Mesenteric fat pad (tissue), 1 donor: ENCODE measurements at places on chromosomes 7 and 10. TPM values are rescaled to one million over a fixed set of nuclear protein-coding genes. Genes with fewer than 3 reads are reported as not detected.

GRCh38 chr7:15678653-15679052 is 7.8 kb downstream of the MEOX2 start:
- no peak for DNase-seq

Gene IFT22
- total RNA-seq: 12.0 TPM

- DNase-seq: no peak
These were observed 884.1 kb downstream of the CCSER2 start for GRCh38 chr10:85212526-85212925.

GRCh38 chr10:82932451-82932850 is 1057.5 kb downstream of the NRG3 start:
- DNase-seq: no peak

Gene SEMA3A
- 10.2 TPM for total RNA-seq

- DNase-seq: no peak
These were observed 224.7 kb downstream of the LHFPL3 start for GRCh38 chr7:104553074-104553473.

Gene ANKRD22
- total RNA-seq: 0.80 TPM

DNA sequence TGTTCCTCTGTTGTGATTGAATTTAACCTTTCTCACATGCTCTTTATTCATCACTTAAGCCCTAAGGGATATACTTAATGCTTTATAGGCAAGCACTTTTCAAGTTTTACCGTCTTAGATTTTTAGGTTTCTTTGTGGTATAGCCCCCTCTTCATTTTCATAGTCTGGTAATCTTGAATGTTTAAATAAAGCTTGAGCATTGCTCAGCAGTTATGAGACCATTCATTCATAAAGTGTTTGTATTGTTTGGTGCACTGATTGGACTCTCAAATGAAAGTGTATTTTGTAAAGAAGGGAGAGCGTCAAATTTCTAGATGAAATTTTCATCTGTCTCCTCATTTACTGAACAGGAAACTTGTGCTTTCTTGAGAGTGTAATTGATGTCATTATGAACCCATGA is 25.2 kb downstream of the TASOR2 start:
- no peak for DNase-seq

- DNase-seq: no peak
These were observed 20.8 kb downstream of the GRM3 start for GRCh38 chr7:86664486-86664885.

Gene IL6
- total RNA-seq: 385 TPM

Gene SFXN3
- 46.5 TPM for total RNA-seq

DNA sequence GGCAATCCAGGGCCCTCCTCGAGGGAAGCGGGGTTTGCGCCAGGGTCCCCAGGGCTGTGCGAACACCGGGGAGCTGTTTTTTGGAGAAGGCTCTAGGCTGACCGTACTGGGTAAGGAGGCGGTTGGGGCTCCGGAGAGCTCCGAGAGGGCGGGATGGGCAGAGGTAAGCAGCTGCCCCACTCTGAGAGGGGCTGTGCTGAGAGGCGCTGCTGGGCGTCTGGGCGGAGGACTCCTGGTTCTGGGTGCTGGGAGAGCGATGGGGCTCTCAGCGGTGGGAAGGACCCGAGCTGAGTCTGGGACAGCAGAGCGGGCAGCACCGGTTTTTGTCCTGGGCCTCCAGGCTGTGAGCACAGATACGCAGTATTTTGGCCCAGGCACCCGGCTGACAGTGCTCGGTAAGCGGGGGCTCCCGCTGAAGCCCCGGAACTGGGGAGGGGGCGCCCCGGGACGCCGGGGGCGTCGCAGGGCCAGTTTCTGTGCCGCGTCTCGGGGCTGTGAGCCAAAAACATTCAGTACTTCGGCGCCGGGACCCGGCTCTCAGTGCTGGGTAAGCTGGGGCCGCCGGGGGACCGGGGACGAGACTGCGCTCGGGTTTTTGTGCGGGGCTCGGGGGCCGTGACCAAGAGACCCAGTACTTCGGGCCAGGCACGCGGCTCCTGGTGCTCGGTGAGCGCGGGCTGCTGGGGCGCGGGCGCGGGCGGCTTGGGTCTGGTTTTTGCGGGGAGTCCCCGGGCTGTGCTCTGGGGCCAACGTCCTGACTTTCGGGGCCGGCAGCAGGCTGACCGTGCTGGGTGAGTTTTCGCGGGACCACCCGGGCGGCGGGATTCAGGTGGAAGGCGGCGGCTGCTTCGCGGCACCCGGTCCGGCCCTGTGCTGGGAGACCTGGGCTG is 26.0 kb downstream of the PRSS2 start:
- DNase-seq: no peak

Gene FBH1
- total RNA-seq: 80.4 TPM

Gene VGF
- 0.22 TPM for total RNA-seq

Gene GRM3
- total RNA-seq: not detected

GRCh38 chr7:10793995-10794775 is 179.5 kb upstream of the PHF14 start:
- no peak for DNase-seq

- peak; percentile 35 for DNase-seq
These were observed 618.7 kb downstream of the DNAJB6 start for GRCh38 chr7:157955348-157955999.

GRCh38 chr7:15954671-15955354 is 268.3 kb upstream of the MEOX2 start:
- no peak for DNase-seq

GRCh38 chr10:100600218-100600617 is 64.5 kb downstream of the HIF1AN start:
- no peak for DNase-seq

GRCh38 chr7:67918158-67918557 is 921.5 kb downstream of the TYW1 start:
- DNase-seq: no peak

DNA sequence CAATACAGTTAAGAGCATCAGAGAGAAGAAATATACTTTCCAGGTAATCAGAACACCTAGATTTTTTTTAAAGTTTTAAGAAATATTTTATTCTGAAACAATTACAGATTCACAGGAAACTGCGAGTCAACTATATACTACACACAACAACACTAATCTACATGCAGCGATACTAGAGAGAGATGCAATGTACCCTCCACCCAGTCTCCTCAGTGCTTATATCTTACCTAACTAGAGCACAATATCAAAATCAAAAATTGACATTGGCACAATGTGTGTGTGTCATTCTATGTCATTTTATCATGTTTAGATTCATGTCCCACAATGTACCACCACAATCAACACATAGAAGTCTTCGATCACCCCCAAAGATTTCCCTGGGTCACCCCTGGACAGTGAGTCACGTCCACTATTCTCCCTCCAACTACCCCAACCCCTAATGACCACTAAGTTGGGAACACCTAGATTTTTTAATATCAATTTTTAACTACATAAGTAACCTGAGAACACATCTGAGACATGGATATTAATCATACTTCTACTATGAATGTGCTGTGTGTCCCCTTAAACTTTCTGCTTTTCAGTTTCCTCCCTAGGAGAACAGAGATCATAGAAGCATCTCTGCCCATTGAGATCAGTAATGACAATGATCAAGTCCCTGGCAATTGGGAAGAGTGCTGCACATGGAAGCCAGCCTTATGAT is 86.5 kb downstream of the GSAP start:
- DNase-seq: no peak

GRCh38 chr7:140673774-140674155 is 1.0 kb downstream of the ADCK2 start:
- DNase-seq: no peak

GRCh38 chr10:127090138-127090537 is 106.3 kb downstream of the INSYN2A start:
- no peak for DNase-seq

- DNase-seq: no peak
These were observed 23.0 kb downstream of the GNAT3 start for GRCh38 chr7:80488851-80489370.

DNA sequence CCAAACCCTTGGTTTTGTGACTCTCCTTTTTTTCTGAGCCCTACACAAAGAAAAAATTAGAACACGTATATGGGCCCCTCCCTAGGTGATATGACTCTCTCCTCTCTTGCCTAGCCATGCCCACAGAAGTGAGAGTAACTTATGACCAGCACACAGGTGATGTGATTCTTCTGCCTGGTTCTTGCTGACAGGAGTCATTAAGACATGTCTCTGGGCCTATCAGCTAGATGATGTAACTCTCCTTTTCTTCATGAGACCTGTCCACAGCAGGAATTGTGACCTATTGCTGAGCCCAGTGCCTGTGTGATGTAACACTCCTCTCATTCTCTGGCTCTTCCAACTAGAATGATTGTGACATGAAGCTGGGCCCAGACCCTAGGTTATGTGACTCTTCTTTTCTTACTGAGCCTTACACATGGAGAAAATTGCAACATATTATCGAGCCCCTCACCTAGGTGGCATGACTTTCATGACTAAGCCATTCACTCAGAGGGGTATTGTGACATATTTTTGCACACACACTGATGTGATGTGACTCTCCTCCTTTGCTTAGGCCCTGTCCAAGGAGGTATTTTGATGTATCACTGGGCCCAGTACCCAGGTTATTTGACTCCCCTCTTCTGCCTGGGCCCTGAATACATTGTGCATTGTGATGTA is 31.4 kb upstream of the ZNF107 start:
- DNase-seq: no peak

Gene SEMA4G
- total RNA-seq: 1.4 TPM

DNA sequence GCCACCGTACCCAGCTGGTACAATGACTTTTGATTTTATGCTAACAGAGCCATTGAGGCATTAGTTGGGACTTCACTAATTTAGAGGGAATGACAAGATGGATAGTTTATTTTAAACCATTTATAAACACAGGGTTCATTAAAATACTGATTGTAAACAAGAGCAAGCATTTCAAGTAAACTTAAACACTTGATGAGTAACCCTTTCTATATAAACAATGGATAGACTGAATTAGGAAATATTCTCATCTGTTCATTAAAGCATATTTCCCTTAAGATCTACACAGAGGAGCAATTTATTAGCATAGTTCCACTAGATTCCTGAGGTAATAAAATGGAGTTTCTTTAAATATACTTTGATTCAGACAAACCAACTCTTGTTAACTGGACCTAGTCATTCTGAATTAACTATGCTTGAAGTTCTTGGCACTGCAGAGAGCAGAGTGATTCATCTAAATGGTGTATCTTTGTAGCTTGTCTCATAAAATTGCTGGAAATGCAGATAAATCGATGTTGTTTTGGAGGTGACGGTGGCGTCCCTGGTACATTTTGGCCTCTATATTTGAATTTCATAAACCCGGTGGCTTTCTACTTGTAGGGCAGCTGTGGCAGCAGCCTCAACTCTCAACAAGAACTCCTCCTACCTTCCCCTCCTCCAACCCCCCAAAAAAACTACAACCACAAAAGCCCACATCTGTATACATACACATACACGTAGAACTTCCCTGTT is 15.4 kb upstream of the VDAC2 start:
- DNase-seq: peak; percentile 49

GRCh38 chr7:90642978-90643377 is 46.9 kb downstream of the CDK14 start:
- DNase-seq: no peak
